ENCODE measurements at places on chromosomes 1 and 21.

- DNase-seq: no peak
These were observed 107.8 kb downstream of the PLD5 start for GRCh38 chr1:242416657-242417056.

GRCh38 chr1:204192589-204193352 lies 3.5 kb downstream of the KISS1 start:
- DNase-seq: no peak

GRCh38 chr1:43484367-43484766 lies 30.6 kb upstream of the HYI start:
- no peak for DNase-seq

- no peak for DNase-seq
These were observed 184.5 kb upstream of the TNR start for GRCh38 chr1:175927944-175928343.

- DNase-seq: no peak
These were observed 9.2 kb upstream of the SERTAD4 start for GRCh38 chr1:210223226-210223904.

Measured in NCI-H1694 treated with DMSO at 0.1 percent for 48 hours (cell line).